Dermis blood vessel endothelial cell (primary cell): ENCODE measurements at places on chromosomes 7 and 10.

DNA sequence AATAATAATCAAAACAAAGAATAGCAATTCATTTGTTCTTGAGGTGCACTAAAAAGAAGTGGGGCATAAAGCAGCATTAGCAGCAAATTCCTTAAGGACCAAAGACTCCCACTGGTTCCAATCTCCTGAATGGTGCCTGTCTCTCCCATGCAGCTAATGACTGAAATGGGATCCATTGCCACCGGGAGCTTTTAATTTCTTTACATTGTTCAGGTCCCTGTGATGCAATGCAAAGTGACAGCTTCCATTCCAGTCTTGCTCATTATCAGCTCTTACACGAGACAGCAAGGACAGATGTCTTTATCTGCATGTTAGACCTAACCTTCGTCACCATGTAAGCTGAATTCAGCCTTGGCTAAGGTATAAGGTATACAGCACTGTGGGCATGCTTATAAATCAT is 148.1 kb downstream of the POU6F2 start:
- DNase-seq = no peak

DNA sequence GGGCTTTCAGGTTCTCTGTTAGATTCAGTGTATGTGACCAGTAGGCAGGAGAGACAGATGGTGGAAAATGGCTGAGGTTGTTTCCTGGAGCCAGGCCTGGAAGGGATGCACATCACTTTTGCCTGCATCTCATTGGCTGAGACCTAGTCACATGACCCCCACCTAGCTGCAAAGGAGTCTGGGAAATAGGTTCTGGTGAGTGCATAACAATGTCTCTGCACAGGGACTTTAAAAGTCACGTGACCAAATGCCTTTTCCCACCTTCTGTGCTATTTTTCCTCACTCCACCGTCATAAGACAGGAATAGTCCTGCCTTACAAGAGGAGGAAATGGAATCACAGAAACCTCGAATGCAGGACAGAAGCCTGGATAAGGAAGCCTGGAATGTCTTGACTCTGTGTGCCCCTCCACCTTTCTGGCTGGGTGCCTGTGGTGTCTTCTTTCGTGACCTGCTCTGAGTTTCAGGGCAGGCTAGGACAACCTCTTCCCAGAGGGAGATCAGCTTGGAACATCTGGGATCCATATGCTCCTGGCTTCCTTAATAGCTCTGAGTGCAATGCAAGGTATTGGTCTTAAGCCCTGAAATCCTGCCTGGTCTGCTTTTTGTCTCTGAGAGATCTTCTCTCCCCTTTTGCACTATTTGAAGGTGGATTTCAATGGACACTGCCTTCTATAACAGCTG is 139.9 kb upstream of the ZNF438 start:
- no peak for DNase-seq

GRCh38 chr10:91034042-91034441 is 113.2 kb upstream of the ANKRD1 start:
- DNase-seq = peak; percentile 5

- DNase-seq = no peak
These were observed 576.0 kb upstream of the C7orf33 start for GRCh38 chr7:148014541-148014940.

DNA sequence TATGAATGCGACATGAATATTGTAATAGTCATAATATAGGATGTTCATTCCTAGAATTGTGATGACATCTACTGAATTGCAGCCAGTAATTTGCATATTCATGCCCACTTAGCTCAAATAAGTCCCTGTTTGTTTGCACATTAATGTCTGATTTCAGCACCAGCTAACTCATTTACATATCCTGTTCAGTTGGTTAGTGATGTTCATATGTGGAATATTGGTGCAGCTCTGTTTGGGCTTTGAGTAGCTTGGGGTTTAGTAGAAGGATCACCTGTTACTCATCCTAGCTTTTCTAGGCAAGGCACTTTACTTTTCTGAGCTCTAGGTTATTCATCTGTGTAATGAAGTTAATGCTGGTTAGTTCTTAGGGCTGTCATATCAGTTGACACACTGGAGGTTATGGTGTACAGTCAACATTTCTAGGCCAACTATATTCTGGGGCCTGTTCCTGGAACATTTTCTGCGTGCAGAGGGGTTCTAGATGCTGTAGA is 238.4 kb downstream of the EXOC4 start:
- DNase-seq = no peak

DNA sequence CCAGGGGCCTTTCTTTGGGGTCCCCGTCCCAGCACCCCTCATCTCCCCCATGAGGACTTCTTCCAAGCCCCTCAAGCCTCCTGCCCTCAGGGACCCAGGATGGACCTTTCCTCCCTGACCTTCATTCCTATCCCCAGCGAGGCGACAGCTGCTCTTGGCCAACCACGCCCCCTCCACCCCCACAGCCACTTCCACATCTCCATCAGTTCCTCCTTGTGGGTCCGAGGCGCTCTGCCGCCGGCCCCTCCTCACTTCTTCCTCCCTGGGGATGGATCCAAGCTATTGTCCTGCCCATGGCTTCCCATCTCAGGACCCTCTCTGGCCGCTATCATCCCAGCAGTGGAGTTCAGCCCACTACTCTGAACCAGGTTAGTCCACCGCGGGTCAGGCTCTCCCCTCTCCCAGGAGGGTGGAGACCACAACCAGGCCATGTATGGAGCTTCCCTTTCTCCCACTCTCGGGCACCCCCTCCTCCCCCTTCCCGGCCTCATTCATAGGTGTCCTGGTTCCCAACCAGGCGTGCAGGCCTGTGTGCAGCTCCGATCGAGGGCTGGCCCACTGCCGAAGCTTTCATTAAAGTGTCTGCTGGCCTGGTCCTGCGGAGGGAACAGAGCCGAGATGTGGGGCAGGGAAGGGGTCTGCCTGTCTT is 1.7 kb upstream of the SH2B2 start:
- no peak for DNase-seq

DNA sequence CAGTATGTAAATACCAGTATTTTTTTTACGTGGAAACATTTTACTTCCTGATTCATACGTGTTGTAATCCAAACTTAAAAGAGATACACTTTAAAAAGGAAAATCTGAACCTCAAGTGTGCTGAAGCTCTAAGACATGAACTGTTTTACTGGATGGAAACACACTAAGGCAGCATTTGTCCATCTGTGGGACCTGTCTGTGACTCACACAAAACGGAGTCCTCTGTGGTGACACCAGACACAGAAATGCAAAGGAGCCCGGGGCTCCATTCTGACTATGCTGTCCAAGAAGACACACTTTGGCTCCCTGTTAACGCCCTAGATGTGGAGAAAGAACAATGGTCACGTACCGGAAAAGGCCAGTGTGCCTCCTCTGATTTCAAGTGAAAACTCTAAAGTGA is 23.9 kb downstream of the RNF133 start:
- DNase-seq = peak; percentile 20

DNA sequence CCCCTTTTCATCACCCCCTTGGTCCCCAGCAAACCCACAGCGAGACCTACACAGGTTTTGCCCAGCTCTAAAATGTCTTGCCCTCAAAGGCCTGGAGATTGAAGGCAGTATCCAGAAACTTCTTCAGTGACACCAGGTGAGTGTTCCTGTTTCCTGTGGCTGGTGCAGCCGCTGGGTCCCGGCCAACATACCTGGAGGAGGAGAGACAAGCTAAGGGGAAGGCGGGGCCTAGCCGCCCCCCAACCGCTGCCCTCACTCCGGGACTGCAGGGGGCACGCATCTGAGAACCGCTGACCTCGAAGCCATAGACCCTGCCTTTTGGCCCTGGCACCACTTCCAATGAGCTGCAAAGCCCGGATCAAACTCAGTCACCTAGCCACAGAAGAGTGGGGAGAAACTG is 27.0 kb downstream of the OGDHL start:
- DNase-seq = no peak

GRCh38 chr10:97648562-97649404 is 8.3 kb downstream of the PI4K2A start:
- DNase-seq = peak; percentile 91

GRCh38 chr7:91946549-91946948 is 5.9 kb downstream of the AKAP9 start:
- DNase-seq = no peak

DNA sequence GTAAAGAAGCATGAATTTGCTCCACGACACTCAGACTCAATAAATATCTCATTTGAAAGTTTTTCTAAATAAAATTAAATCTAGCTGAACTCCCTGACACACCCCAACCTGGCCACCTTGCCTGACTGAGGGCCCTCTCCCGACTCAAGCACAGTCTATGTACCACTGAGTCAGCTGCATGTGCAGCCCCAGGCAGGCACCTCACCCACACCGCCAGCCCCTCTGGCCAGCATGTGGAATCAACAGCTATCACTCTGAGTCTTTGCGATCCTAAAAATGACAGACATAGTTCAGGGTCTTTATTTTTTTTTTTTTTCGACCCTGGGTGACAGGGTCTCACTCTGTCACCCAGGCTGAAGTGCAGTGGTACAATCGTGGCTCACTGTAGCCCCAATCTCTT is 35.2 kb downstream of the OAT start:
- no peak for DNase-seq

DNA sequence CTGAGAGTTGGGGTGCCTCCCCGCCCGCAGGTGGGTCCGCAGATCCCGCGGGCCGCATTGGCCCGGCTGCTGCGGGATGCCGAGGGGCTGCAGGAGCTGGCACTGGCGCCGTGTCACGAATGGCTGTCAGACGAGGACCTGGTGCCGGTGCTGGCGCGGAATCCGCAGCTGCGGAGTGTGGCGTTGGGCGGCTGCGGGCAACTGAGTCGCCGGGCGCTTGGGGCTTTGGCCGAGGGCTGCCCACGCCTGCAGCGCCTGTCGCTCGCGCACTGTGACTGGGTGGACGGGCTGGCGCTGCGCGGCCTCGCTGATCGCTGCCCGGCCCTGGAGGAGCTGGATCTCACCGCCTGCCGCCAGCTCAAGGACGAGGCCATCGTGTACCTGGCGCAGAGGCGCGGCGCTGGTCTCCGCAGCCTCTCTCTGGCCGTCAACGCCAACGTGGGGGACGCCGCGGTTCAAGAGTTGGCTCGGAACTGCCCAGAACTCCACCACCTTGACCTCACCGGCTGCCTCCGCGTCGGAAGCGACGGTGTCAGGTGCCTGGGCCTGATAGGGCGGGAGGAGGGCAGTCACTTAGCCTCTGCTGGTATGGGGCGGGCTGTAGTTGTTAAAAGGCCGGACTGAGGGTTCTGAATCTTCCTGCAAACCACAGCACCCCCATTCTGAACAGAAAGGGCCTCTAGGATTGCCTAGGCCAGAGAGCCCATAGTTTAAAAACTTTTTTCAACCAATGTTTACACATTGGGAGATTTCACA is 1.3 kb downstream of the FBXL15 start:
- DNase-seq = peak; percentile 33

DNA sequence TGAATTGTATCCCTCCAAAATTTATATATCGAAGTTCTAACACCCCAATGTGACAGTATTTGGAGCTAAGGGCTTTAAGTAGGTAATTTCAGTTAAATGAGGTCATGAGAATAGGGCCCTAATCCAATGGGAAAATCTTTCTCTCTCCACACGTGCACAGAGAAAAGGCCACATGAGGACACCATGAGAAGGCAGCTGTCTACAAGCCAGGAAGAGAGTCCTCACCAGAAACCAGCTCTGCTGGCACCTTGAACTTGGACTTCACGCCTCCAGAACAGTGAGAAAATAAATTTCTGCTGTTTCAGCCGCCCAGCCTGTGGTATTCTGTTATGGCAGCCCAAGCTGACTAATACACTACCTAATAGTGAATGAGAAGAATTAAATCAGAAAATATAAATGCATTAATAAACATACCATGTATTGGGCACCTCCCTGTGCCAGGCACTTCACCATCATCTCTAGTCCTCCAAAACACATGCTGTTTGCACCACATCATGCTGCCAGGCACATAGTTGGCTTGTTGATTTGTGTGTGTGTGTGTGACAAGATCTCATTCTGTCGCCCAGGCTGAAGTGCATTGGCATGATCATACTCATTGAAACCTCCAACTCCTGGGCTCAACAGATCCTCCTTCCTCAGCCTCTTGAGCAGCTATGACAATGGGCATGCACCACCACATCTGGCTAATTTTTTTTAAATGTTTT is 9.1 kb upstream of the TOMM7 start:
- no peak for DNase-seq

- no peak for DNase-seq
These were observed 502.4 kb downstream of the GRID1 start for GRCh38 chr10:85864173-85864549.

GRCh38 chr7:109224100-109224499 is 654.4 kb downstream of the DNAJB9 start:
- no peak for DNase-seq

DNA sequence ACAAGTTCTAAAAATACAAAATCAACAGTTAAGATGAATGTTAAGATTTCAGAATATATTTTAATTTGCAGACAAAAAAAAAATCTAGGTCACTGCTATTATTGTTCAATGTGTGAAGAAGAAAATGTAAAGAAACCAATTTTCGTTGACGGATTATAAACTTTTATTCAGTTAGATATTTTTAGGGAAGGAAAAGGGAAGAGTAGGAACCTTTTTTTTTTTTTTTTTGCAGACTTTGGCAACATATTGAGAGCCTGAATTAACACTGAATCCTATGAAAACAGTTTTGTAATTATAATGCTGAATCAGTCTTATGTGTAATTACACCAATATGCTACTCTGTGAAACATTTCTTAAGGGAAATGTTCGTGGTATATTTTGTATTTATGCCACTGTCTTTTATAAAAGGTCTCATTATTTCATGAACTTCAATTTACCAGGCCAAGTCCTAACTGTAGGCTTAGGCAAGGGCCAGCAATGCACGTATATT is 106.3 kb downstream of the ST8SIA6 start:
- no peak for DNase-seq
